ENCODE measurements at places on chromosomes 4 and X. TPM values are rescaled to one million over a fixed set of nuclear protein-coding genes. Genes with fewer than 3 reads are reported as not detected.

DNA sequence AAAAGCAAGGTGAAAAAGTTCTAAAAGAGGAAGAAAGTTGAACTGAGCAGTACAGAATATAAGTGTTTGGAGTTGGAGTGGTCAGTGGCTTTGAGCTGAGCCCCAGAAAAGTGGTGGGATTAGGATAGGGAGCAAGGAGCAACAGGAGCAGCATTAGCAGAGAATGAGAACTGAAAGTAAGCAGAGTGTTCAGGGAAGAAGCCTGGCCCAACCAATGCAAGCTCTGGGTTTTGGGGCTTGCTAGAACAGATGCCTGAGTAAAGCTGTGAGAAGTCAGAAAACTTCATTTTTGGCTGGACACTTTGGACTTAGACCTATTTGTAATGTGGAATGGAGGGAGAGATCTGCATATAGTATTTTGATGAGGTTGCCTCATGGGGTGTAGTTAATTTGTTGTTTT, 17.8 kb downstream of the JADE1 start:
- H3K36me3 ChIP-seq, result peaks cover 5% of the 10 kb centered on the region
- no peaks in the 10 kb centered on the region for H3K27me3 ChIP-seq
- no peak for DNase-seq
- peaks cover 48% of the 10 kb centered on the region for H3K4me1 ChIP-seq
- no peak overlapping the region for H3K4me3 ChIP-seq
- peak overlapping the region; percentile 72 for H3K27ac ChIP-seq

DNA sequence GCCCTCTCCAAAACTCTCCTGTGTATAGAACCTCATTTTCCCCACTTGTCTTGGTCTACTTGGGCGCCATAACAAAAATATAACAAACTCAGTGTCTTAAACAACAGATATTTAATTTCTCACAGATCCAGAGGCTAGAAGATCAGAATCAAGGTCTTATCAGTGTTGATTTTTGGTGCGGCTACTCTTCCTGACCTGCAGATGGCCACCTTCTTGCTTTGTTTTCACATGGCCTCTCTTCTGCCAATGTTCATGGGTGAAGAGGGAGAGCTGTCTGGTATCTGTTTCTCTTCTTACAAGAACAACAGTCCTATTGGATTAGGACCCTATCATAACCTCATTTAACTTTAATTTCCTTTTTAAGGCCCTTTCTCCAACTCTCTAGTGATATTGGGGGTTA, 177.3 kb downstream of the PABPC4L start:
- no peaks in the 10 kb centered on the region for H3K4me1 ChIP-seq
- H3K27me3 ChIP-seq, result no peaks in the 10 kb centered on the region
- H3K4me3 ChIP-seq, result no peak overlapping the region

- no peak overlapping the region for H3K4me3 ChIP-seq
- no peaks in the 10 kb centered on the region for H3K4me1 ChIP-seq
- H3K27ac ChIP-seq, result no peak overlapping the region
Observed at GRCh38 chr4:79249881-79250503, 75.9 kb downstream of the NAA11 start.

SOX3 gene
- not detected for total RNA-seq

TEX13D gene
- not detected for total RNA-seq

- H3K27me3 ChIP-seq, result no peaks in the 10 kb centered on the region
- no peaks in the 10 kb centered on the region for H3K36me3 ChIP-seq
Observed at GRCh38 chrX:142036116-142036515, 132.4 kb downstream of the MAGEC1 start.

DNA sequence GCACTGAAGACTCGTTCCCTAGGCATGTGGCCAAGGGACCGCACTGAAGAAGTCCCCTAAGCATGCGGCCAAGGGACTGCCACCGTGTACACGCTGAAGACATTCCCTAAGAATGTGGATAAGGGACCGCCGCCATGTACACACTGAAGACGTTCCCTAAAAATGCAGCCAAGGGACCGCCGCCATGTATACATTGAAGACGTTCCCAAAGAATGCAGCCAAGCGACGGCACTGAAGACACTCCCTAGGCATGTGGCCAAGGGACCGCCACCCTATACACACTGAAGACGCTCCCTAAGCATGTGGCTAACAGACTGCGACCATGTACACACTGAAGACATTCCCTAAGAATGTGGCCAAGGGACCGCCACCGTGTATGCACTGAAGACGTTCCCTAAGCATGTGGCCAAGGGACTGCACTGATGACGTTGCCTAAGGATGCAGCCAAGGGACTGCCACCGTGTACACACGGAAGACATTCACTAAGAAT, 31.5 kb downstream of the DHRSX start:
- H3K36me3 ChIP-seq, result peaks cover 3% of the 10 kb centered on the region
- H3K4me3 ChIP-seq, result no peak overlapping the region
- H3K4me1 ChIP-seq, result peaks cover 9% of the 10 kb centered on the region
